ENCODE measurements at places on chromosomes 2 and 18. TPM values are rescaled to one million over a fixed set of nuclear protein-coding genes. Genes with fewer than 3 reads are reported as not detected.

- no peak for DNase-seq
These were observed 40.7 kb downstream of the TMEM163 start for GRCh38 chr2:134677856-134678756.

- DNase-seq = no peak
These were observed 22.3 kb upstream of the SERPINB5 start for GRCh38 chr18:63454497-63454896.

- DNase-seq = no peak
These were observed 372.5 kb downstream of the GALR1 start for GRCh38 chr18:77622009-77622692.

FAM168B gene
- total RNA-seq = 152 TPM

GRB14 gene
- total RNA-seq = 24.0 TPM

All from occipital lobe (tissue), 3 donors.